ENCODE measurements at places on chromosomes 6 and 20.

GRCh38 chr6:36368921-36369865, 18.3 kb downstream of the ETV7 start:
- no peaks in the 10 kb centered on the region for H3K36me3 ChIP-seq
- no peak overlapping the region for H3K4me3 ChIP-seq
- no peak for DNase-seq

GRCh38 chr20:20393207-20394120, 25.6 kb downstream of the INSM1 start:
- no peaks in the 10 kb centered on the region for H3K27me3 ChIP-seq
- H3K27ac ChIP-seq, result peak overlapping the region; percentile 69
- H3K4me1 ChIP-seq, result no peaks in the 10 kb centered on the region
- DNase-seq, result no peak
- H3K4me3 ChIP-seq, result no peak overlapping the region

DNA sequence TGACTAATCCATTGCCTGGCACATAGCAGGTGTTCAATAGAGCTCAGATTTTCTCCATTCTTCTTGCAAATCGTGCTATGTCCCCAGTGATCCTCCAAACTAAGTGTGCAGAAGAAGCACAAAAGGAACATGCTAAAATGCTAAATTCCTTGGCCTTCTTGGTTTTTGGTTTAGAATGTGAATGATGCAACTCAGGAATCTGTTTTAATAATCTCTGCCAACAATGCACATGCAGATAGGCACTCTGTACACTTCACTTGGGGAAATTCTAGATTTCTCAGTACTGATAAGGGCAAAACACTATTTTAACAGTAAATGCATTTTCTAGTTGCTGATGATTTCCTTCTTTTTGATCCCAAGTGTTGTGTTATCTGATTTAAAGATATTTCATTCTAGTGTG, 35.2 kb downstream of the SLC22A1 start:
- no peaks in the 10 kb centered on the region for H3K27me3 ChIP-seq
- no peak overlapping the region for H3K27ac ChIP-seq
- no peaks in the 10 kb centered on the region for H3K4me1 ChIP-seq
- H3K36me3 ChIP-seq, result peaks cover 3% of the 10 kb centered on the region

DNA sequence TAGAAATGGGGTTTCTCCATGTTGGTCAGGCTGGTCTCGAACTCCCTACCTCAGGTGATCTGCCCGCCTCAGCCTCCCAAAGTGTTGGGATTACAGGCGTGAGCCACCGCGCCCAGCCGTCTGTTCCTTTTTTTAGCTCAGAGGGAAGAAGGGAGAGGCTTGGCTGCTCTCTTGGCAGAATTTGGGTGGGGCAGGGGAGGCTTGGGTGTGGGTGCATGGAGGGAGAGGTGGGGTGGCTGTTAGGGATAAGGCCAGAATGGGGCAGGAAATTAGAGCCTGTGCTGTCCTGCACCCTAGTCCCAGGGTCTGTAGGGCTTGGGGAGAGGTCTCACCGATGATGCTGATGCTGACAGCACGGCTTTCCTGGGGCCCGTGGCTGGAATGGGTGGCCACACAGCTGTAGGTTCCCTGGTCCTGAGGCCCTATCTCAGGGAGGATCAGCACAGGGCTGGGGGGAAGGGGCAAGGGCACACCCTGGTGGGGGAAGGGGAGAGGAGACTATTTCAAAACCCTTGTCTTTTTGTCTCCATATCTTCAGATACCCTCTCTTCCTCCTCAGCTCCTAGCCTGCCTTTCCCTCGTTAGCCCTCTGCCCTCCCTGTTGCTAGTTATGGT, 2.0 kb downstream of the AGER start:
- DNase-seq, result no peak
- no peaks in the 10 kb centered on the region for H3K27me3 ChIP-seq
- no peak overlapping the region for H3K4me3 ChIP-seq
- H3K36me3 ChIP-seq, result peaks cover 44% of the 10 kb centered on the region

DNA sequence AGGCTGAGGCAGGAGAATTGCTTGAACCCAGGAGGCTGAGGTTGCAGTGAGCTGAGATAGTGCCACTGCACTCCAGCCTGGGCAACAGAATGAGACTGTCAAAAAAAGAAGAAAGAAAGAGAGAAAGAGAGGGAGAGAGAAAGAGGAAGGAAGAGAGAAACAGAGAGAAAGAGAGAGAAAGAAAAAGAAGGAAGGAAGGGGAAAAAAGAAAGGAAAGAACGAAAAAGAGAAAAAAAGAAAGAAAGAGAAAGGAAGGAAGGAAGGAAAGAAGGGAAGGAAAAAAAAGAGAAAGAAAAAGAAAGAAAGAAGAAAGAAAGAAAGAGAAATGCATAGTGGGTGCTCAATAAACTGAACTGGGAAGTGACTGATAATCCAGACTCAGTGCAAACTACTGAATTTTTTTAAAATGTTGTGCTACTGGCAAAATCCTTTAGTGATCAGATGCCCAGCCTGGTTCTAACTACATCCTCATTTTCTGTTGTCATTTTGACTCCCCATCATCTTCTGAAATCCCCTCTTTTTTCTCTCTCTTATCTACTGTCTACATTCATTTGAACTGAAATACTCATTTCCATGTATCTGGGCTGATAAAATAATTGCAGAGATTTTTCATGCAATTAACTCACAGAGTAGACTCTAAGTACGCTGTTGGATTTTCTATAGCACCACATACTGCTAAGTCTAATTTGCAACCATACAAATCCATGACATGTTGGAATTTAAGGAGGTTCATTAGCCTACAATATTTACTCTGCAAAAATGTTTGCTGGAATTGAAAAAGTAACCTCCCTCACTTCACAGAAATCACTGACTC, 85.3 kb upstream of the HIVEP1 start:
- H3K27me3 ChIP-seq, result peaks cover 28% of the 10 kb centered on the region
- no peak overlapping the region for H3K27ac ChIP-seq
- no peaks in the 10 kb centered on the region for H3K4me1 ChIP-seq

DNA sequence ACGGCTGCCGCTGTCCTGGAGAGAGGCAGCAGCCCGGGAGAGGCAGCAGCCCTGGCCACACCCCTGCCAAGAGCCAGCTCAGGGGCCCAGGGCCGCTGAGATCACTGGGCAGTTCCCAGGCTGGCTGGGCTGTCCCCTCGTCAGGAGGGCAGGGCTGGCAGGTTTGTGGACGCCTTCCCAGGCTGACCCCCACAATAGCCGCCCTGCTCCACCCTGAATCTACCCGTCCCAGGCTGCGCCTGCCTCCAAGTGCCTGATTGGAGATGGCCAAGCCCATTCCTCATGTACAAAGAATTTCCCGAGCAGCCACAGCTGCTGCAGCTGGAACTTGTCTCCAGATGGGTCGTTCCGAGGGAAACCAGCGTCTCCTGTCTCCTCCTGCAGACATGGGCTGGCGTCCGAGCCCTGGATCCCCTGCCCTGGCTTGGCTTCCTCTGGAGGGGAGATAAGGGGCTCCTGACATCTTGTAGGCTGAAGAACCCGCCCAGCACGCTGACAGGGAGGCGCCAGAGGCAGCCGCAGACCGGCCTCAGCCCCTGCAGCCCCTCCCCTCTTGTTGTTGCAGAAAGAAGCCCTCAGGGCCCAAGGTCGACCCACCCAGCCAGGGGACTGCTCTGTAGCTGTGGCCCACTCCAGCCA, 9.4 kb upstream of the GATA5 start:
- H3K4me1 ChIP-seq, result no peaks in the 10 kb centered on the region
- H3K4me3 ChIP-seq, result no peak overlapping the region
- peaks cover 53% of the 10 kb centered on the region for H3K27me3 ChIP-seq
- no peak for DNase-seq
- H3K36me3 ChIP-seq, result peaks cover 2% of the 10 kb centered on the region
- H3K27ac ChIP-seq, result no peak overlapping the region

GRCh38 chr6:73391675-73392074, 3.0 kb upstream of the DDX43 start:
- no peak overlapping the region for H3K27ac ChIP-seq
- H3K4me3 ChIP-seq, result no peak overlapping the region
- no peak for DNase-seq
- H3K27me3 ChIP-seq, result no peaks in the 10 kb centered on the region

DNA sequence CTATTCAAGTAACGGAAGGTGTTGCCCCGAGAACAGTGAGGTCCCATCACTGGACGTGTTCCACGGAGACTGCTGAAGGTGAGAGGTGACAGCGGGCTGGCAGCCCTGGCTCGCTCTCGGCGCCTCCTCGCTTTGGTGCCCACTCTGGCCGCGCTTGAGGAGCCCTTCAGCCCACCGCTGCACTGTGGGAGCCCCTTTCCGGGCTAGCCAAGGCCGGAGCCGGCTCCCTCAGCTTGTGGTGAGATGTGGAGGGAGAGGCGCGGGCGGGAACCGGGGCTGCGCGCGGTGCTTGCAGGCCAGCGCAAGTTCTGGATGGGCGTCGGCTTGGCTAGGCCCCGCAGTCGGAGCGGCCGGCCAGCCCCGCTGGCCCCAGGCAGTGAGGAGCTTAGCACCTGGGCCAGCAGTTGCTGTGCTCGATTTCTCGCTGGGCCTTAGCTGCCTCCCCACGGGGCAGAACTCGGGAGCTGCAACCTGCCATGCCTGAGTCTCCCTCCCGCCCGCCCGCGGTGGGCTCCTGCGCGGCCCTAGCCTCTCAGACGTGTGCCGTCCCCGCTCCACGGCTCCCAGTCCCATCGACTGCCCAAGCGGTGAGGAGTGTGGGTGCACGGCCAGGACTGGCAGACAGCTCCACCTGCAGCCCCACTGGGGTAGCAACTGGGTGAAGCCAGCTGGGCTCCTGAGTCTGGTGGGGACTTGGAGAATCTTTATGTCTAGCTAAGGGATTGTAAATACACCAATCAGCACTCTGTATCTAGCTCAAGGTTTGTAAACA, 77.6 kb downstream of the RNF182 start:
- no peaks in the 10 kb centered on the region for H3K36me3 ChIP-seq
- H3K27me3 ChIP-seq, result peaks cover 64% of the 10 kb centered on the region
- no peak overlapping the region for H3K4me3 ChIP-seq
- H3K27ac ChIP-seq, result no peak overlapping the region
- DNase-seq, result no peak

GRCh38 chr6:140773276-140773675, 1359.4 kb upstream of the GJE1 start:
- no peak overlapping the region for H3K27ac ChIP-seq
- no peak for DNase-seq
- H3K27me3 ChIP-seq, result no peaks in the 10 kb centered on the region
- H3K36me3 ChIP-seq, result peaks cover 1% of the 10 kb centered on the region
- H3K4me1 ChIP-seq, result no peaks in the 10 kb centered on the region

- DNase-seq, result no peak
- no peaks in the 10 kb centered on the region for H3K4me1 ChIP-seq
- no peaks in the 10 kb centered on the region for H3K36me3 ChIP-seq
- no peak overlapping the region for H3K4me3 ChIP-seq
Measured at GRCh38 chr6:168927026-168927425, 326.6 kb downstream of the THBS2 start.

GRCh38 chr6:167214206-167214605, 56.4 kb upstream of the GPR31 start:
- H3K36me3 ChIP-seq, result no peaks in the 10 kb centered on the region
- no peak for DNase-seq
- H3K27me3 ChIP-seq, result peaks cover 12% of the 10 kb centered on the region
- H3K27ac ChIP-seq, result no peak overlapping the region
- no peaks in the 10 kb centered on the region for H3K4me1 ChIP-seq

DNA sequence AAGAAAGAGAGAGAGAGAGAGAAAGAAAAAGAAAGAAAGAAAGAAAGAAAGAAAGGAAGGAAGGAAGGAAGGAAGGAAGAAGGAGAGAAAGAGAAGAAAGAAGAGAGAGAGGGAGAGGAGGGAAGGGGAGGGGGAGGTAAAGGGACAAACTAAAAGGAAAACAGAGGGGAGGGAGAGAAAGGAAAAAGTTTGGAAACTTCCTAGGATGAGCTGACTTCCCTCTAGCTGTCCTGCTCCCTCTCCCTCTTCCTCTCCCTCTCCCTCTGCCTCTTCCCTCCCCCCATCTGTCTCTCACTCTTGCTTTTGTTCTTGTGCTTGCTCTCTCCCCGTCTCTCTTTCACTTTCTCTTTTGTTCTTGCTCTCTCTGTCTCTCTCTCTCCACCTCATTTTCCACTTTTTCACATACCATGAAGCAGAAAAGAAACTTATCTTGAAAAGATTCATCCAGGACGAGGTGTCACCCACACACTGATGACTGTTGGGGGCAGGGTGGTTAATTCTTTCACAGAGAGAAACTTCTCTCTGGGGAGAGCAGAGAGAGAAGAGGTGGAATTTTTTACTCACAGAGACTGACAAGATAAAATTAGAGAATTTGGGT, 56.4 kb upstream of the DUSP22 start:
- H3K4me3 ChIP-seq, result peak overlapping the region; percentile 66
- H3K27me3 ChIP-seq, result no peaks in the 10 kb centered on the region
- peak overlapping the region; percentile 89 for H3K27ac ChIP-seq
- H3K4me1 ChIP-seq, result peaks cover 21% of the 10 kb centered on the region
- no peak for DNase-seq
- peaks cover 5% of the 10 kb centered on the region for H3K36me3 ChIP-seq

DNA sequence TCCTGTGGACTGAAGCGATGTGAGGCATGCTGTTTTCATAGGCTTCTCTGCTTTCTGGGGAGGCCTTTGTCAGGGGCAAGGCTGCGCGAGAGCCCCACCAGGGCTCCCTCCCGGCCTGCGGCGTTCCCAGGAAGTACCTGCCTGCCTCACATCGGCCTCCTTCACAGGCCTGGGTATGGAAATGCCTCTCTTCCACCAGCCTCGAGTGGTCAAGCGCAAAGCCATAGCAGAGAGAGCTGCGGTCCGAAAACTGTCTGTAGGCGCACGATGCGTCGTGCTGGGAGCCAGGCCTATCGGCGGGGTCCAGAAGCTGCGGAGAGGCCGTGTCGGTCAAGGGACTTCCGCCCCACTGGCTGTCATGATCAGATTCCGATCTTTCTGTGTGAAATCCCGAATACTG, 71.2 kb downstream of the SIM1 start:
- H3K36me3 ChIP-seq, result no peaks in the 10 kb centered on the region
- H3K4me3 ChIP-seq, result no peak overlapping the region
- peaks cover 29% of the 10 kb centered on the region for H3K27me3 ChIP-seq
- DNase-seq, result no peak
- no peaks in the 10 kb centered on the region for H3K4me1 ChIP-seq

DNA sequence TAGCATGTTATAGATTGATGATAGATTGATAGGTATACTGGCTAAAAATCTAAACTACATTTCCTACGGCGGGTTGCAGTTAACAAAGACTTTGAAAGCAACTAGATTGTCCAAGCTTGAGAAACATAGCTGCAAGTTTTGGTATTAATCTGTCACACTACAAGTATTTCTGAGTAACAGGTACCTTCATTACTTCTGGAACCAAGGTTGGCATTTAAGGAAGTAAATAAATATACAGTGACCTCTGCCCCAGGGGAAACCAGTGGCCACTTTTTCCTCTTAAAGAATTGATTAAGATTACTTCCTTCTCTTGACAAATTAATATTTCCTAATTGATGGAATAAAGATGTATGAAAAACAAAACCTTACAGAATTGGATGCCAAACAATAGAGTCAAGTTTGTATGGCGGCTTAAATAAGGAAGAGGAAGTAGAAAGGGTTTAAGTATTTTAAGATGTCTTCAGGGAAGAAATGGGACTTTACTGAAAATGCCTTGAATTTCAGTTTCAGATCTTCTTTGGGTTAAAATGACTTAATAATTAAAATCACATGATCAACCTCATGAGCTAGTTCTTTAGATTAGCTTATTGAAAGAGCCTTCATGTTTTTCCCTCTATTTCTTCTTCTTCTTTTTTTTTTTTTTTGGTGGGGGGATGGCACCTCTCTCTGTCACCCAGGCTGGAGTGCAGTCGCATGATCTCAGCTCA, 132.8 kb downstream of the DOK5 start:
- H3K4me3 ChIP-seq, result no peak overlapping the region
- no peaks in the 10 kb centered on the region for H3K36me3 ChIP-seq
- no peak for DNase-seq
- no peak overlapping the region for H3K27ac ChIP-seq
- H3K27me3 ChIP-seq, result peaks cover 7% of the 10 kb centered on the region

- H3K27ac ChIP-seq, result no peak overlapping the region
- no peaks in the 10 kb centered on the region for H3K36me3 ChIP-seq
- H3K27me3 ChIP-seq, result no peaks in the 10 kb centered on the region
- H3K4me1 ChIP-seq, result no peaks in the 10 kb centered on the region
Measured at GRCh38 chr6:147906361-147906760, 397.9 kb downstream of the SAMD5 start.
